ENCODE measurements at places on chromosomes 4 and X. TPM values are rescaled to one million over a fixed set of nuclear protein-coding genes. Genes with fewer than 3 reads are reported as not detected.

The MCF2 gene
- total RNA-seq = 1.1 TPM

The DRP2 gene
- total RNA-seq = 0.39 TPM

The RXFP1 gene
- 0.63 TPM for total RNA-seq

GRCh38 chrX:111006116-111006515 lies 89.9 kb upstream of the PAK3 start:
- no peak for DNase-seq
